ENCODE measurements at places on chromosomes 4 and X. TPM values are rescaled to one million over a fixed set of nuclear protein-coding genes. Genes with fewer than 3 reads are reported as not detected.
A peak's percentile ranks its signal among the peaks of the same experiment; 100 is the strongest.

Gene CXXC4
- 0.74 TPM for total RNA-seq

Gene MAGED4B
- 19.6 TPM for total RNA-seq

Gene DSPP
- total RNA-seq, result not detected

Gene RAP2C
- 11.8 TPM for total RNA-seq

- no peak for DNase-seq
Measured at GRCh38 chr4:137599734-137600133, 67.4 kb upstream of the PCDH18 start.

DNA sequence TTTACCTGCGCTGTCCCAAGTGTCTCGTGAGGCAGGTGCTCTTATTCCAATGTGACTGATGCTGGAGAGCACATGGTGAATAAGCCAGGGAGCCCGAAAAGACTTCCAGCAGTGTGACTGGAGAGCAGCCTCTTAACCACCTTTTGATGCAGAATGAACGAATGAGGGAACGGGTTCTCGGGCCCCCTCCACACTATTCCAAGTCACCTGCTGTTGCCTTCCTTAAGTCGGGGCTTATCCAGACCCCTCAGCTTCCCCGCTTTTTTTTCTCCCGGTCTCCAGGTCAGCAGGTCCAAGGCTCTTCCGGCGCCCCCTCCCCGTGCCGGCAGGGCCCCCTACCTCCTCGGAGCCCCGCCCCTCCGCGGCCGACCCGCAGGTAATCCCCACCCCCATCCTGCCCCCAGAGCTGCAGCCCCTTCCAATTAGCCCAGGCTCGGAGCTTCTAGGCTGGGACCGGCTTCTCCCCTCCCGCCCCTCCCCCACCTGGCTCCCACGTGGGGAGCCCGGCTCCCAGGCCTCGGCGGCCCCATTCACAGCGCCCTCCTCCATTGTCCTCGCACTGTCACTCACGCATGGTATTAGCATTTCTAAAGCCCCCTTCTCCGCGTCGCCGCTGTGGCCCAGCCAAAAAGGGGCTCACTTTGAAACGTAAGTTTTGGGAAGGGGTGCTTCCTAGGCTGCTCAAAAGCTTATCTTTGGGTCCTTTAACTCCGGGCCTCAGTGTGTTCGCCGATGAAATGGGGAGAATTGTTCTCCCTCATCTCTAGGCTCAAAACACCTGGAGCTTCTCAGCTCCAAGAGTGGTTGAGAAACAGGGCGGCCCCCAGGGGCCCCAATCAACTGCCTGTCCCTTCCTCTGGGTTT lies 56.2 kb upstream of the PJA1 start:
- no peak for DNase-seq

GRCh38 chr4:52750213-52750612 lies 1.0 kb downstream of the ERVMER34-1 start:
- no peak for DNase-seq

DNA sequence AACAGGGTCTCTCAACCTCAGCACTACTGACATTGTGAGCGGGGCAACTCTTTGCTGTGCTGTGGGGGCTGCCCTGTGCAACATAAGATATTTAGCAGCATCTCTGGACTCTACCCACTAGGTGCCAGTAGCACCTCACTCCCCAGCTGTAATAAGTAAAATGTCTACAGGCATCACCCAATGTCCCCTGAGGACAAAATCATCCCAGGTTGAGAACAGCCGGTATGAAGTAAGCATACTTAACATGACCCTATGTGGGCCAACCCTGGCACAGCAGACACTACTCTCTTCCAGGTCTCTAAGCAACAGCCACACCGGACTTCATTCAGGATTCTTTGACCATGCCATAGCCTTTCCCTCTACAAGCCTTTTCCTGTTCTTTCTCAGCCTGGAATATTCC lies 10.5 kb upstream of the MGST2 start:
- no peak for DNase-seq

DNA sequence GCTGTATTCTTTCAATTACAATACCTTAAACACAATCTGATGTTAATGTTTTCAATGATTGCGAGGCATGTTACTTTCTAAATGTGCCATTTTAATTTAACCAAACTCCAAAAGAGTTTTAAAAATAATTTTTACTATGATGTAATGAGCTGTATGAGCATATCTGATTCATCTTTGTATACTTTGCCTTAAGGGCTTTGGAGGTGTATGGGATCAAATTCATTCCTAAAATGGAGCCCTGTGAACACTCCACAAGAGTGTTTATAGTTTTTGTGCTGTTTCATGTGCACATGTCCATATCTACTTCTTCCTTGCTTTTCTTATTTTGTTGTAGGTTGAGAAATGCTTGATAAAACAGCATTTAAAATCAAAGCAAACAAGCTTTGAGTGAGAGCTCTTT lies 82.4 kb downstream of the ATP10D start:
- no peak for DNase-seq

- no peak for DNase-seq
Measured at GRCh38 chr4:26482508-26483462, 7.5 kb downstream of the CCKAR start.

DNA sequence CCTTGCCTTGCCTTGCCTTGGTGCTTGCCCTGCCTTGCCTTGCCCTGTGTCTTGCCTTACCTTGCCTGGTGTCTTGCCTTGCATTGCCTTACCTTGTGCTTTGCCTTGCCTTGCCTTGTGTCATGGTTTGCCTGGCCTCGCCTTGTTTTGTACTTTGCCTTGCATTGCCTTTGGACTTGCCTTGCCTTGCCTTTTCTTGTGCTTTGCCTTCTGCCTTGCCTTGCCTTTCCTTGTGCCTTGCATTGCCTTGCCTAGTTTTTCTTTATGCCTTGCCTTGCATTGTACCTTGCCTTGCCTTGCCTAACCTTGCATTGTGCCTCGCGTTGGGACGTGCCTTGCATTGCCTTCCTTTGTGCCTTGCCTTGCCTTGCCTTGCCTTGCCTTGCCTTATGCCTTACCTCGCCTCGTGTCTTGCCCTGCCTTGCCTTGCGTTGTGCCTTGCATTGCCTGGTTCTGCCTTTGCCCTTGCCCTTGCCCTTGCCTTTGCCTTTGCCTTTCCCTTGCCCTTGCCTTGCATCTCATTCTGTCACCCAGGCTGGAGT lies 82.8 kb downstream of the TAB3 start:
- DNase-seq, result no peak

- no peak for DNase-seq
Measured at GRCh38 chrX:13180807-13181206, 136.4 kb upstream of the FAM9C start.

- DNase-seq, result peak; percentile 74
Measured at GRCh38 chrX:644304-645281, 14.0 kb downstream of the SHOX start.

DNA sequence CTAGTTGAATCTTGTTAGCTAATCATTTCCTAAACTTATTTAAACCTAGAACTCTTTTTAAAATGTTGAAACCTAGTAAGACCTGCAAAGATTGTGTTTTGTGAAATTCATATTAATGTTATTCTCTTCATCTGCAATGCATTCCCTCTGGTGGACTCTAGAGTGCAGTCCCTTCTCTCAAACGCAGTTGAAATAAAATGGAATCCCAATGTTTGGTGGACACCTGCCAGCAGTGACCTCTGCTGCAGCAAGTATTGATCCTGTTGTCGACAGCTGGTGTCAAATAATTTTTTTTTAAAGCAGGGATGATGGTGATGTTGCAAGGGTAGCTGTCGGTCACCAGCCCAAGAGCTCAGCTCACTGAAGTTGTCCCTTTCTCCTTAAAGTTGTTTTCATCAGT lies 492.0 kb downstream of the ZIC3 start:
- DNase-seq, result no peak

GRCh38 chrX:96098471-96098870 lies 586.2 kb upstream of the DIAPH2 start:
- DNase-seq, result no peak

DNA sequence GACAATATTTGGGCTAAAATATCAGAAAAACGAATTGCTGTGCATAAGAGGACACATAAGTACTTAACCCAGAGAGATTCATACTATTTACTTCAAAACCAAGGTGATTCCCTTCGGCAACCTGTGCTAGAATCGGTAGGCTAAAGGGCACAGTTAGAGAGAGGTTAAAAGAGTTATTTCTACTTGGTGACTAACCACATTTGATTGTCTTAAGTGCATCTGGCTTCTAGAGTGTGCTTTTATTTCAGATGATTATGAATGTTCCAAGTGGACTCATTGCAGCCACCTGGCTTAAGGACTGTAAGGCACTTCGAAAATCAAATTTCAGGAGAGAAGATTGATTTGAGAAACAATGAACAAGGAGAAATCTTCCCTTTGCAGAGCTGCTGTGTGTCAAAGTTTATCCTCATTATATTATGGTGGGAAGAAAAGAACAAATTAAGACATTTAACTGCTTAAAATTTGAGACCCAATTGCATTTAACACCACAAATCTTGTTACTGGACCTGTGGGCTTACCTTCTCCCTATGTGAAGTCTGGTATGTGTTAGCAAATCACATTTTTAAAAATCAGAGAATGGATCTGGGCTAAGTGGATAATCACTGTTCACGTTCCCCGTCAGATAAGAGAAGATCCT lies 34.0 kb downstream of the PHOX2B start:
- DNase-seq, result no peak

GRCh38 chr4:172962564-172963353 lies 205.9 kb upstream of the GALNT7 start:
- no peak for DNase-seq

GRCh38 chr4:4591071-4591470 lies 49.2 kb upstream of the STX18 start:
- DNase-seq, result no peak

- DNase-seq, result no peak
Measured at GRCh38 chr4:44186850-44187246, 261.8 kb downstream of the KCTD8 start.

GRCh38 chr4:118005883-118006282 lies 28.4 kb upstream of the NDST3 start:
- DNase-seq, result no peak

DNA sequence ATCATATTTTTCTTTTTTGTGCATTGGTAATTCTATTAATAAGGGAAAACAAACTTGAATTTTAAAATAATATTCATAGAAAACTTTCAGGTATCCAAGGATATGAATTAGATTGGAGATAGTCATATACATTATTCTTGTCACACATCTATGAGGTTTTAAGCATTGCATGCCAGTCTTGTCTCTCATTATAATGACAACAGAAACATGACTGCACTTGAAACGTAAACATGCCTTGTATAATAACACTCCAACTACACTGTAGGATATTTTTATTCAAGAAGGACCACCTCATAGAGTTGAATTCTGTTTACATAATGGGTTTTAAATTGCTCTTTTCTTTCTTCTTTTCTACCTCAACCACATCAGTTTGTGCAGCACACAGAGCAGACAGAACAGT lies 104.5 kb downstream of the DCAF8L2 start:
- no peak for DNase-seq

DNA sequence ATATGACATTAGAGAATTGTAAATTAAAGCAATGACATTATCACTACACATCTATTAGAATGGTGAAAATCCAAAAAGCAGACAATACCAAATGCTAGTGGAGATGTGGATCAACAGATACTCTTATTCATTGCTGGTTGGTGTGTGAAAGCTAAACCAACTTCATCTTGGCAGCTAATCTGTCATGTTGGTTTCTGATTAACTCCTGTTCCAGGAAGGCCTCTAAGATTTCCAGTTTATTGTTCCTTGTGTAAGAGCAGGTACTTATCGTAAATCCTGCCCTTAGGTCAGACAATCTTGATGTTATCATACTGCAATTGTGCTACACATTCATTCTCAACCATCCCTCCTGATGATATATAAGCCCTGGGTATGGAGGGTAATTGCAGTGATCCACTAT lies 809.0 kb upstream of the DIAPH2 start:
- DNase-seq, result no peak

DNA sequence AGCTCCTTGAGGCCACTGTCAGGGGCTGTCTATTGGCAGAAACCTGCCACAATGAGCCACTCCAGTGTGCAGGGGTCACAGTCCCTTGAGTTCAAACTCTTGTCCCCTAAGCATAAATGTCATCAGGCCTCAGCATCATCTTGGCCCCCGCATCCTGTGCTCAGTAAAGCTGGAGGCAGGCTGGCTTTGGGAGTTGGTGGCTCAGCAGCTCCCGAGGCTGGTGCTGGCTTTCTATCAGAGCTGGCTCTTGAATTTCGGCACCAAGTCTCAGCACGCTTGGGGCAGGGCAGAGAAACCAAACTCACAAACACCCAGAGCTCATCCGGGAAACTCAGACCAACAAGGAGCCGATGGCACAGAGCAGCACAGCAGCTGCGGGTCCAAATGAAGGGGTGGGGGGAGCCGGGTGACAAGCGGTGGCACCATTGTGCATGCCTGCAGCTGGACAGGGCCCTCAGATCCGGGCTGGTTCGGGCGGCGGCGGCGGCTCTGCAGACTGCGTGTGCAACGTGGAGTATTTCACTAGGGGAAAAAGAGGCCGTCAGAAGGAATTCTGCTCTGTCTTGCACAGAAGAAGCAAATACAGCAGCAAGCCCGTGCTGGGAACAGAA lies 75.5 kb downstream of the MTMR1 start:
- DNase-seq, result no peak

DNA sequence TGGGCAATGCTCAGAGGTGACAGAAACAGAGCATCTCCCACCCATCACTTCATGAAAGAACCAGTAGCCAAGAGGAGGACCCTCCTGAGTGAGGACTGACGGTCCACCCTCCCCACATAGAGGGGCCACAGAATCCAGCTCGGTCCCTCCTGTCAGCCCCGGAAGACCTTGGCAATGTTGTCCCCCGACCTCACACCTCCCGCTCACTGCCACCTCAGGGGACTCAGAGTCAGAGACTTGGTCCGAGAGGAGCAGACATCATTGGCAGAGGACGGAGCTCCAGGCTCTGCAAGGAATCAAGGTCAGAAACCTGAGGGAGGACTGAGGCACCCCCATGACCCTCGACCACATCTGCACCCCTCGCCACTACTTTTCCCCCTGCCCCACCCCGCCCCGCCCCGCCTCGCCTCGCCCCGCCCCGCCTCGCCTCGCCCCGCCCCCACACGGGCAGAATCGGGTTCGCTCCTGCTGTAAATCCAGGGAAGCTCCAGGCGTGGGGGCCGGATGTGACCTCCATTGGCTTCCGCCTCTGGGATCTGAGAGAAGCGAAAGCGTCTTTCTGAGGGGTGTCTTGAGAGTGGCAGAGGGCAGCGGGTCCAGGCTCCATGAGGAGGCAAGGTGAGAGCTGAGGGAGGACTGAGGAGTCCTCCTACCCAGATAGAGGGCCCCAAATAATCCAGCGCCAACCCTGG lies at the start of gene MAGEA11:
TSS of gene MAGEA11 (plus strand) at position 516 of the 692 bp plus-strand sequence. CDS start 1,100 bp downstream, outside the sequence.
- peak; percentile 55 for DNase-seq
